GM12892 (cell line): ENCODE measurements at places on chromosomes 5 and 9.

GRCh38 chr5:5351288-5351979 lies 71.0 kb upstream of the ICE1 start:
- DNase-seq: no peak

DNA sequence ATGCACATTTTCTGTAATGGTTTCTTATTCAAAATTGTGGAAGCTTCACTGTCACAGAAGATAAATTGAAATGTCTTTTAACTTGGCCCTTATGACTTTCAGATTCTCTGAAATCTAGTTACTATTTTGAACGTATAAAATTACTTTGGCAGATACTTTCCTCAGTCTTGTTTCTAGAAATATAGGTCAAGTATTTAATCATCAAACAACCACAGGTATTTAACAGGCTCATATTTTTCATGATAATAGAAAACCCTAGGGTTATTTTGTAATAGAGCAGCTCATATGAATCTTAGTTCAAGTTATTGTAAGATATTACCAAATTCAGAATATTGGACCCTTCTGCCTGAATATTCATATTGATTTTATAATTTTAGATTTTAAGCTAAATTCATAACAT lies 236.0 kb upstream of the CDH18 start:
- no peak for DNase-seq

GRCh38 chr5:88144219-88145001 lies 124.2 kb downstream of the TMEM161B start:
- no peak for DNase-seq

DNA sequence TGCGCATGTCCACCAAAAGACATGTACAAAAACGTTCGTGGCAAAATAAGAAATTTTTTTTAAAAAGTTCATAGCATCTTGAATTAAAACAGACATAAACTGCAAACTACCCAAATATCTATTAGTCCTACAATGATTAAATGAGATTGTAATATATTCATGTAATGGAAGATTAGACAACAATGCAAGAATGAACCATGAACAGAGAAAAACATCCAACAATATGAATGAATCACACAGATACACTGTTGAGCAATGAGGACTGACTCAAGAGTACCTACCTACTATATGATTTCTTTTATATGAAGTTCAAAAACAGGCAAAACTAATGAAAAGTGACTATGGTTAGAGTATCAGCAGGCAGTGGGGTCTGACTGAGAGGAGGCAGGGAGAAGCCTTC lies 17.9 kb upstream of the CTNNAL1 start:
- no peak for DNase-seq

DNA sequence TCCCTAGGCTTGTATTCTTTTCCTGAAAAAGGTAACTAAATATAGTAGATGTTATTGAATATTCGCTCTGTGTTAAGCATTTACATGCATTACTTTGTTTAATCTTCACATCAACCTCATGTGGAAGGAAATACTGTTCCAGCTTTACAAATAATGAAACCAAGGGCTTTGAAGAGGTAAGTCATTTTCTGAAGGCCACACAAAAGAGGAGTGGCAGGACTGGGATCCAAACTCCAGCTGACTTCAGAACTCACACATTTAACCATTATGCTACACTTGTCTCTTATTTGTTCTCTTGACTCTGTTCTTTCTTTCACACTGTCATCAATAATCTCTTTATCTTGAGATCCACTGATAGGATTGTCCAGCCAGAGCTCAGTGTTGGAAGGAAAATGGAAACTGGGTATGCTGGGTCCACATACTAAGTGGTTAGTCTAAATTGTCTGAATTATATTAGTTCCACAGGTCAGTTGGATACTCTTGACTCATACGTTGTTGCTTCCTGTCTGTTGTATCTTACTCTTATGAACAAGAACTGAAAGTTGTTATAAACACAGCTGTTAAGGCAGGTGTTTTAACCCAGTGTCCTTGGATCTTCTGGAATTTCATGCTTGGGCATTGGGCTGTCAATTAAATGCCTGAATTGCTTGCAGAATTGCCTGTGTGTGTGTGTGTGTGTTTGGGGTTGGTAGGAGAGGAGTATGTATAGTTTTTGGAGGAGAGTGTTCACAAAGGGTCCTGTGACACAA lies 65.6 kb downstream of the TLE4 start:
- DNase-seq: no peak

GRCh38 chr5:142118155-142118686 lies 9.6 kb downstream of the NDFIP1 start:
- no peak for DNase-seq
